ENCODE measurements at places on chromosomes 16 and 17.

DNA sequence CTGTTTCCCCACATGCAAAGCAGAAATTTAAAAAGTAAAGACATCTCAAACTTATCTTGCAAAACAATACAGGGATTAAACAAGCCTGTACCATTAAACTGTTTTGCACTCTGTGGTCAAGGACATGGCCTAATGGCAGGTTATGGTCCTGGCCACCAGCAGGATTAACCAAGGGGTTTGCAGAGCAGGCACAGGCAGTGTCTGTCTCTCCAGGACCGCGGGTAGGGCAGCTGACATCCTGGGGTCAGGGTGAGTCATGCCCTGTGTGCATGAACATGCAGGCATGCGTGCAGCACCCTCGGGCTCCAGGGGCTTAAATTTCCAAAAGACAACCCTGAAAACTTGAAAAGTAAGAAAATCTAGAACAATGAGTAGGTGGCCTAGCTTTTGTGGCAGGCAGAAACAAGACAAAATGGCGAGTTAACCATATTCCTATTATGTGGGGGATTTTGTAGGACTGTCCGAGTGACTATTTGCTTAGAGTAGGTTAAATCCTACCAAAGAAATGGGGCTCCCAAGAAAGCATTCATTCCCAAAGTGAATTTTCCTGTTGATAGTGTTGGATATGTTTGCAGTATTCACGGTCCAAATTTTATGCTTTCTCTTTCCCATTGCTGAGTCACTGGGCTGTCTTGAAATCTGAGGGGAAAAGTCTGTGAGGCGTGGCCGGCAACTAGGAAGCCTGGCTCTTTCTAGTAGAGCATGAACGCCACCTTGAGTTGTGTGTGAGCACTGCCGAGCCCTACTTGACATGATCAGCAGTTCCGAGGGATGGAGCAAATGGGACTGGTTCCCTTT lies 158.4 kb upstream of the FAM20A start:
- DNase-seq = peak; percentile 60

GRCh38 chr16:17467923-17468540 lies 2.7 kb downstream of the XYLT1 start:
- DNase-seq = peak; percentile 49

DNA sequence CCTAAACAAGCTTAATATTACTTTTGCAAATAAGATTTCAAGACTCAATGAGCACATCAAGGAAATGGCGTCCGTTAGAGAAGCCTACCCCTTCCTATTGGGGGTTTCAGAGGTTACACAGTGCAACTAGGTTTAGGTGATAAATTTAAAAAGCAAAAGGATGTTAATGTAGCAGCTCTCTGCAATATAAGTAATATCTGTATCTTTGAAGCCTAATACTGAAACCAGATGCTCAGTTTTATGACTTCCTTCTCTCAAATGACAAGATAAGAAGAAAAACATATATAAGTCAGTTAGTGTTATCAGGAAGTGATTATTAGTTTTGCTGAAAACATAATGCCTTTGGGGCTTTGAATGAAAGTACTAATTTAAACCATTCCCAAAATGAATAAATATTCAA lies 54.3 kb upstream of the MED13 start:
- no peak for DNase-seq

DNA sequence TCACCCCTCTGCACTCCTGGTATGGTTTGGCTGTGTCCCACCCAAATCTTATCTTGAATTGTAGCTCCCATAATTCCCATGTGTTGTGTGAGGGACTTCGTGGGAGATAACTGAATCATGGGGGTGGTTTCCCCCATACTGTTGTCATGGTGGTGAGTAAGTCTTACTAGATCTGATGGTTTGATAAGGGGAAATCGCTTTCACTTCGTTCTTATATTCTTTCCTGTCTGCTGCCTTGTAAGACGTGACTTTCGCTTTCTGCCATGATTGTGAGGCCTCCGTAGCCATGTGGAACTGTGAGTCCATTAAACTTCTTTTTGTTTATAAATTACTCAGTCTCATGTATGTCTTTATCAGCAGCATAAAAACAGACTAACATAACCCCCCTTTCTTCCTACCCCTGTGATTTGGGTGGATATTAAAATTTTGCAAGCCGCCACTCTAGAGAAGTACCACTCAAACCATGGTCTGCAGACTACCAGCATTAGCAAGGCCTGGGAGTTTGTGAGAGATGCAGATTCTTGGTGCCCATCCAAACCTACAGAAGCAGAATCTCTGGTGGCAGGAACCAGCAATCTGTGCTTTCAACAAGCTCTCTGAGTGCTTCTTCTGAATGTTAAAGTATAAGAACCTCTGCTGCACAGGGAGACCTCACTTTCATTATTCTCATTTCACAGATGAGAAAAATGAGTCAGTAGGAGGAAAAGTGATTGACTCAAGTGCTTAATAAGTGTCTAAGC lies 999.5 kb upstream of the EEF2KMT start:
- DNase-seq = no peak

- no peak for DNase-seq
Observed at GRCh38 chr17:258045-258734, 76.7 kb upstream of the DOC2B start.

GRCh38 chr16:4032768-4033167 lies 83.5 kb downstream of the ADCY9 start:
- no peak for DNase-seq

- peak; percentile 38 for DNase-seq
Observed at GRCh38 chr17:74842599-74843351, 16.9 kb downstream of the GRIN2C start.

- peak; percentile 41 for DNase-seq
Observed at GRCh38 chr16:87076950-87077749, 240.0 kb downstream of the C16orf95 start.

- DNase-seq = no peak
Observed at GRCh38 chr16:23748630-23749029, 6.2 kb upstream of the CHP2 start.

DNA sequence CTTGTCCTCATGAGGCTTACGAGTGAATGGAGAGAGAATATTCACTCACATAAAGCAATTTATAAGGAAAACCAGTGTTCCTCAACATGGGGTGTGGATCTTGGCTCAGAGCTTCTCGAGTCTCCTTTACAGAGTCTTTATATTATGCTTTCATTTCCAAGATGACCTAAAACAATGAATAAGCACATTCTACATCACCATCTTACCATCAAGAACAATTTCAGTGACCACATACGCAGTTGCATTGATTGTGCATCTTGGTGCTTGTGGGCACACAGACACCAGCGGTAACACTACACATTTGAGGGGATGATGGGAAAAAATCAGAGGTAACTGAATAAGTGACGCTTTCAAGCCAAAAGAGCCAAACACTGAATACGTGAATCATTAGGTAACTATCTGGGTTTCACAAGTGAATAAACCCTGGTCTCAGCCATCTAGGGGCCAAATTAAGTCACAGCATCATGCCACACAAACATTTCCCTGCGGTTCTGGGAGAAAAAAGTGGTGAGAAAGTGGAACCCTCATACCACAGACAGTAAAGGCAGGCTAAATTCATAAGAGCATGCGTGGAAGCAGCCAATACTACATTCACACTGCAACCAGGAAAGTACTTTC lies 9.4 kb downstream of the CWC25 start:
- DNase-seq = peak; percentile 38

DNA sequence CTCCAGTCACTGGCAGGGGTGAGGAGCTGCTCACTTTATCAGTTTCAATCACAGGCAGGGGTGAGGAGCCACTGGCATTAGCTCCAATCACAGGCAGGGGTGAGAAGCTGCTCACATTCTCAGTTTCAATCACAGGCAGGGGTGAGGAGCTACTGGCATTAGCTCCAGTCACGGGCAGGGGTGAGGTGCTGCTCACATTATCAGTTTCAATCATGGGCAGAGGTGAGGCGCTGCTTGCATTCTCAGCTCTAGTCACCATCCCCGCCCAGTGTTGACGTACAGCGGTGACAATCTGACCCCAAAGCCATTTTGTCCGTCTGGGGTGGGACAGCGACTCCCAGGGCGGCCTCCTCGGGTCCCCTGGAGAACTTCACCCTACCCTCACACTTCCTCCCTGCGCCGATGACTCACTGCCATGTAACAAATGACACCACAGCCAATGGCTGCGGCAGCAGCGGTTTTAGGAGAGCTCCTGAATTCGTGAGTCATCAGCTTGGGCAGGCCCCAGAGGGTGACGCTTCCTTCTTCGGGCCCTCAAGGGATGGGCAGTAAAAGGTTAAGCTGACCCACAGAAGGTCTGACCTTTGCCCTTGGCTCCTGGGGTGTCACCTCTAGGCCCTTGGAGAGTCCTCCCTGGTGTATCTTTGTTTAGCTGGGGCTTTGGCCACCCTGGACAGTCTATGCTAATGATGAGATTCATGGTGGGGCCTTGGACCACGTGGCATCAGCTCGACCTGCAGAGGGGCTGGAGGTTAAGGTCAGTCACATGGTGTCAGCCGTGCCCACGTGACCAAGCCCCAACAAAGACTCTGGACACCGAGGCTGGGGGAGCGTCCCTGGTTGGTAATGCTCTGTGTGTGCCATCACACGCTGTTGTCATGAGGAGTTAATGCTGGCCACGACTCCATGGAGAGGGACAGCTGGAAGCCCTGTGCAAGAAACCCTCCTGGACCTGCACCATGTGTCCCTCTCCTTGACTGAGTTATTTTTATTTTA lies 171.7 kb downstream of the C16orf95 start:
- DNase-seq = no peak

DNA sequence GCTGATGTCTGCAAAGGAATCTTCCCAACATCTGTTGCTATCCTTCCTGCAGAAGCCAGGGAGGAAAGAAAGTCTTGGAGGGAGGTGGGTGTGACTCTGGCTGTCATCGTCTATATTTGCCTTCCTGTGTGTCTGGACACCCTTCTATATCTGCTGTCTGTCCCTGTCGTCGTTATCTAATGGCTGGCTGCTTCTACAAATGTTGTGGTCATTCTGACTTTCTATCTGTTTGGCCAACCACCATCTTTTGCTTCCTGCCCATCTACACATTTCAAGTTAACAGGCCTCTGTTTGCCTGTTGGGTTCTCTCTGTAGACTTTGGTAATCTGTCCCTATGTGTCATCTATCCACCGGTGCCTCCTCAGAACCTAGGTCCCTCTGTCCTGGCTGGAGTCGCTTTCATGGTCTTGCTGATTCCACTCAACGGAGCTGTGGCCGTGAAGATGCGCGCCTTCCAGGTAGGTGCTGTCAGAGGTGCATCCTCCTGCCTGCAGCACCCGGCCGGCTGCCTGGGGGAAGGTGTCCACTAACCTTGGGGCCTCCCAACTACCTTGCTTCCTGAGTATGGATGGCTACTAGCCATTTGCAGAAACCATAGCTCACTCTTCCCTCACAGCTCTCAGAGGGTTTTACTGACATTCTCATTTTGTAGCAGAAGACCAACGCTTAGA lies 30.2 kb downstream of the ABCC3 start:
- DNase-seq = no peak

DNA sequence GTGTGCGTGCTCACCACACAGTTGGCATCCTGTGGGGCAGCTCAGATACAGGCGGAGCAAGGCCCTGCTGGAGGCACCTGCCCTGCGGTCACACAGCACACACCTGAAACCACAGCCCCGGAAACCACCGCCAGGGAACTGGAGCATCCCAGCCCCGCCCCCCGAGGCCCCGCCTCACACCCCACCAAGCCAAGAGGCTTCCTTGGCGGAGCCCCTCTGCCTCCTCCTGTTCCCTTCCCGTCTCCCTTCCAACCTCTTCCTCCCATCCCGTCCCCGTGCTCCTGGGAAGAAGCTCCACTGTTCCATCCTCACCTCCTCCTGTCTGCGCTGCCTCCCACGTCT lies 205.5 kb downstream of the NTN1 start:
- peak; percentile 23 for DNase-seq

GRCh38 chr16:78895681-78896080 lies 704.9 kb downstream of the MAF start:
- DNase-seq = no peak

DNA sequence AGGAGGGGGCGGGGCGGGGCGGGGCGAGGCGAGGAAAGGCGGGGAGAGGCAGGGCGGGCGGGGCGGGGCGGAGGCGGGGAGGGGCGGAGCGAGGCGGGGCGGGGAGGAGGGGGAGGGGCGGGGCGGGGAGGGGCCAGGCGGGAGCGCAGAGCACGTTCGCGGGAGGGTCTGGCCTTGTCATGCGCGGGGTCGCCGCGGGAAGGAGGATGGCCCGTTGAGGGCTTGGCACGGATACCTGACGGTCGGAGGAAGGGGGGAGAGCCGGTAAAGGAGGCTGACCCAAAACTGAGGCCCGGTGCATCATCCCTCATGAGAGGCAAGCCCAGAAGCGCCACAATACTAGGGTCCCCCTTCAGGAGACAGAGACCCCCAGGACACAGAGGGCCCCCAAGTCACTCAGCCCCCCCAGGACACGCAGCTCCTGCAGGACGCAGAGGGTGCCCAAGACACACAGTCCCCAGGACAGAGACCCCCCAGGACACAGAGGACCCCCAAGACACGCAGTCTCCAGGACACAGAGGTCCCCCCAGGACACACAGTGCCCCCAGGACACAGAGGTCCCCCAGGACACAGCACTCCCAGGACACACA lies 593 bp upstream of the WDR45B start:
- DNase-seq = no peak

GRCh38 chr16:58582971-58583765 lies 46.5 kb downstream of the CNOT1 start:
- DNase-seq = peak; percentile 21

DNA sequence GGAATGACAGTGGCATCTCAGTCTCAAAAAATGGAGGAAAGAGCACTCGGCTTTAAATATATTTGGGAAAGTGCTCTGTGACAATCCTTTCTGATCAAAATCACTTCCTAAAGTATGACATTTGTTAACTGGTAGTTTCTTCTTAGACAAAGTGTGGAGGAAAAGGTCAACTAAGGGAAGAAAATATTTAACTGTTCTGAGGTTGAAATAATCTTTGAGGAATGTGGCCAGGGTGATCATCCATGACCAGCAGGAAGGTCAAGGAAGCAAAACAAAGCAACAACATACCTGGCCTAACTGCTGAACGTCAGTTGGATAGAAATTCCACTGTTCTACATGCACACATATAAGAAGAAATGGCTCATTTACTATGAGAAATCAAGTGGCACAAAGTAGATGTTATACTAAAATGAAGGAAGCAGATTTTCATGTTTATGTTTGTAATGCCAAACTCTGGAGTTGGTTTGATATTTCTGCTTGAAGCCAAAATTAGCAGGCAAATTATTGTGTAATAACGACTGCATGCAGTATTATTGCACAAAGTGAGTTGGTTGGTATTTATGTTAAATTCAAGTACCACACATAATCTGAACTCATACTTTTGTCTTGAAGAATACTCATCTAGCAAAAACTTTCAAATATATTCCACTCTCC lies 87.3 kb upstream of the CORO6 start:
- DNase-seq = no peak

DNA sequence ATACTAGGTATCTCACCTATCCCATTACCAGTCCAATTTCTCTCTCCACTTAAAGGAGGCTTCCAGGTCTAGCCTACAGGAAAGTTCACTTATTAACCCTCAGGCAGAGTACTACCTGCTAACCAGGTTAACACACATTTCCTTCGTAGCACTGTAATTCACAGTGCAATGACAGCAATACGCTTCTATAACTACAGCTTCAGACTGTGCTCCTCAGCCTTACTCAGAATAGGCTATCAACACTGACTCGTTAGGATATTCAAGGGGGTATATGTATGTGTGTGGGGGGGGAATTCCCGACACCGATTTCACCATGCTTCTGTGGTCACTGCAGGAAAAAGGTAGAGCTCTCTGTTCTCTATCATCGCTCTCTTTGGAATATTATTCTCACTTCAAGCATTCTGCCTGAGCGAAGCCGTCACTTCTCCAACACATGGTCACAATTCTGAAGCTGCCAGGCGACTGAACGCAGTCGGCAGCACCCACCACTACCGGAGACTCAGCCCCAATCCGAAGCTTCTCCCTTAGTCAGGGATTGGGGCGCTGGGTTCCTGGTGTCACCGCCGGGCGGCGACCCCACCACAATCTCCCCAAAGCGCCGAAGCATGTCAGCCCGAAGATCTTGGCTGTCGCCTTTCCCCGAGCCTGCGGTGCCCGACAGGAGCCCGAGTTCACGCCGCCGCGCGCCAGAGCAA lies 618 bp downstream of the GGA3 start:
- peak; percentile 59 for DNase-seq
